ENCODE measurements at places on chromosomes 3 and 15.

DNA sequence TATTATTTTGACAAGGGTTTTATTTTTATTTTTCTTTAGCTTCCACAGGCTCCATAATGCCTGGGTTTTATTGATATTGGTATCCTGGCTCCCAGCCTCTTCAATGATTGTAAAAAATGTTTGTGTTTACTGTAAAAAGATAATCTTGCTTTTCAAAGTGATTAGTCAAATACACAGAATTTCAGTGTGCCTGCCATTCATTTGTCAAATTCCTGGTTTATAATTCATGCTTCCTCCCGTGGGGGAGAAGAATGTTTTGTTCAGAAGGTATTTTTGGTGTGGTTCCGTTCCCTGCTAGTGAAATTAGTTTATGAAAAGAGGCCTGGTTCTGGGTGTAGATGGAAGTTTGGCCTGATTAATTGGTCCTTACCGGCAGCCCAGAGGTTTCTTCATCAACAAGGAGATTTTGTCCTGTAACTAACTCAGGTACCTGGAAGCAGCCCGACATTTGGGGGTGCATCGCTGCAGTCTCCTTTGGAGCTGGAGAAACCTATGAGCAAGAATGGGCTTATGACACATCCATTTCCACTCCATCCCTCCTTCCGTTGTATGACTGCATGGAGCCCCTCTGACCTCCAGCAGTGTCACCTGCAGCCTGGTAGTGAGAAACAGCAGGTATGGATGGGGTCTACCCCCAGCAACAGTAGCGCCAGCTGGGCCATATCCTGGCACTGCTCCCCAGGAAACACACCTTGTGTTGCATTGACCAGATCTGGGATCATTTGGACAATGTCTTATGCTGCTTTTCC lies 101.5 kb downstream of the PGPEP1L start:
- DNase-seq, result no peak

DNA sequence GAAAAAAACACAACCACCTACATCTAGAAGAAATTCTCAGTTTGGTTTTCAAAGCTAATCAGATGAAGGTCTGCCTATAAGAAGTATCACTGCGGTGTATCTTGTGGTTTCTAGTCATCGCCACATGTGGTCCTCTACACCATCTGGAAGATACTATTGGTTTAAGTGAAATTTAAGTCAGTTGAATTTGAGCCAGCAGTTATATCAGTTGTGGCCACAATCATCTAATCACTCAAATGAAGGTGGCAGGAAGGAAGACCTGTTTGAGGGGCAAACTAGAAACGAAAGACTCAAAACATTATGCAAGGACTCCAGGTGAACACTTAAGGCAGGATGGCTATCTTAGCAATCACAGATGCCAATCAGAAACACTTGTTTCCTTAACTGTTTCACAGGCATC lies 48.7 kb downstream of the ETV5 start:
- DNase-seq, result no peak

GRCh38 chr3:79086514-79086913 lies 681.3 kb downstream of the ROBO1 start:
- DNase-seq, result no peak

DNA sequence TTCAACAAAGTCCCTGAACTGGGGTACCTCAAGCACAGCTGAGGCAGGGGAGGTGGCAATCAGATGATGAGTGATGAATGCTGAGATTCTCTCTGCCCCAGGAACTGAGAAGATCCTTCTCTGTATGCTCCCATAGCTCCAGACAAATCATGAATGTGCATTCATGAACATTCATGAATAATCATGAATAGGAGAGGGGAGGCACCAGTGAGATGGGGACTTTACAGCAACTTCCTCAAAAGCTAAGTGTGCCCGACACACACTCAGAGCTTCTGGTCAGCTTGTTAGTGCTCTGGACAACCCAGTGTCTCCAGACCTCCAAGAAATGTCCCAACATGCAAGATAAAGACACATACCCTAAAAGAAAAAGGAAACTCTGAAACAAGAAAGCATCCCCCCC lies 24.3 kb downstream of the LRRC2 start:
- no peak for DNase-seq

GRCh38 chr15:83855956-83856355 lies 202.0 kb downstream of the ADAMTSL3 start:
- no peak for DNase-seq

DNA sequence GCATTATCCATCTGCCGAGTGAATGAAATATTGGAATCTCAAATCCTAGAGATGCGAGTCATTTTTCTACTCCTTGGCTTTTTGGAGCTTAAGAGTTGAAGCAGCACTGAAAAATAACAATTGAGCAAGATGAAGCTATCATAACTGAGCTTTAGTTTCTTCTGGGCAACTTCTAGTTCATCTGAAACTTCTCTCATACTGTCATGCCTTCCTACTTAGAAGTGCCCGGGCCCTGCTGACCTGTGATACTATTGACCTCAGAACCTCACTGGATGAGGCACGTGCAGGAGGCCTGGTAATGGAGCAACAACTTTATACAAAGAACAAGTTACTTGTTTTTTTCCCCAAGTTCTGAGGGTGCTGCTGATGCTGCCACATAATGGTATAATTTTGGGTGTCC lies 48.5 kb upstream of the P3H2 start:
- no peak for DNase-seq

- DNase-seq, result no peak
Measured at GRCh38 chr15:96948981-96949380, 618.5 kb downstream of the NR2F2 start.

GRCh38 chr3:11543141-11543947 lies 100.4 kb downstream of the VGLL4 start:
- DNase-seq, result no peak

DNA sequence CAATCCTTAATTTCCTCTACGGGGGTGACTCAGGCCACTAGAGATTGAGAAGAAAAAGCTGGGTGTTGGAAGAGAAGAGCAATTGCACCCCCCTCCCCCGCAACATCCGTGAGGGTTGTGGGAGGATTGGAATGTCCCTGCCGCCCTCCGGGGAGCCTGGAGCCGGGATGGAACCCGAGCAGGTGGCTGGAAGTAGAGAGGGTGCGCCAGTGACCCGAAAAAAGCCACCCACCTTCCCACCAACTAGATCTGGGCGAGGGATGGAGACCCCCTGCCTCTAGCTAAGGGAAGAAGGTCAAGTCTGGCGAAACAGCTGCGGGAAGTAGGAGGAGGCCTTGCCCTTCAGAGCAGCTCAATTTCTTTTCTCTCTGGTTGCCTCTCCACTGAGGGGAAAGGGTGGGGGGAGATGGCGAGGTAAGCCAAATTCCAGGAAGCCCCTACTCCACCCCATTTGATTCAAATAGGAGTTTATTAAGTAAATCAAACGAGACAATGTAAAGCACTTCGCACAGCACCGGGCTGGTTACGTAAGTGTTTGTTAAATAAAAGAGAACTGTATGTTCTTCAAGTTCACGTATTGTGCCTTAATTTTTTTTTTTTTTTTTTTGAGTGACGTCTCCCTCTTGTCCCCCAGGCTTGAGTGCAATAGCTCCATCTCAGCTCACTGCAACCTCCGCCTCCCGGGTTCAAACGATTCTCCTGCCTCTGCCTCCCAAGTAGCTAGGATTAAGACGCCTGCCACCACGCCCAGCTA lies 1.1 kb upstream of the WWTR1 start:
- no peak for DNase-seq

GRCh38 chr3:129657261-129658046 lies 51.0 kb upstream of the PLXND1 start:
- no peak for DNase-seq

DNA sequence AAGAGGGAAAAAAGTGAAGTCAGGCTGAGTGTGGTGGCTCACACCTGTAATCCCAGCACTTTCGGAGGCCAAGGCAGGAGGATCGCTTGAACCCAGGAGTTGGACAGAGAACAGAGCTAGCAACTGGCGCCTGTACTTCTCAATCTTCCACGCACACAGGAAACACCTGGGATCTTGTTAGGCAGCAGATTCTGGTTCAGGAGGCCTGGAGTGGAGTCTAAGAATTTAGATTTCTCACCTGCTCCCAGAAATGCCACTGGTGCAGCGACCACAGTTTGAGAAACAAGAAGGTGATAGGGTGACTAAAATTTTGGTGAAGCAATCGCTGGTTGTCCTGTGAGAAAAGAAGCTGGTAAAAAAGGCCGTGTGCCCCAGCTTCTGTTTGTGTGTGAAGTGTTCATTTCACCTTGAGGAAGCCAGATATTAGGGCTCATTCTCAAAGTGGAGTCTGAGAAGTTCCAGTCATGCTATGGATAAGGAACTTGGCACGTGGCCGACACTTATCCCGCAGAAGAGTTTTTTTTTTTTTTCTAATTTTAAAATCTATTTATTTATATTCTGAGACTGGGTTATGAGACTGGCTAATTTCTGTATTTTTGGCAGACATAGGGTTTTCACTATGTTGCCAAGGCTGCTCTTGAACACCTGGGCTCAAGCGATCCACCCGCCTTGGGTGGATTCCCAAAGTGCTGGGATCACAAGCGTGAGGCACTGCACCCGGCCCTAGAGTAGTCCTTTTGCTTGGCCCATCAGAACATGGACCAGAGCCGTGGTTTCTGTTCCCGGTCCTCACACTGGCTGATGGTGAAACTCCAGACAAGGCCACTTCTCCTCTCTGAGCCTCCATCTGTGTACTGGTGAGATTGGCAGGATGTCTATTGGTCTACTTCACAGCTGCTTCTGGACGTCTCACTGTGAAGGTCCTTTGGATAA lies 324.6 kb upstream of the PROK2 start:
- DNase-seq, result no peak
